ENCODE measurements at places on chromosomes 12 and 14. TPM values are rescaled to one million over a fixed set of nuclear protein-coding genes. Genes with fewer than 3 reads are reported as not detected.

The ANKS1B gene
- 37.7 TPM for total RNA-seq

The GPR68 gene
- total RNA-seq: 4.1 TPM

The NFE2 gene
- not detected for total RNA-seq

The MANSC1 gene
- 11.6 TPM for total RNA-seq

The CATSPERB gene
- total RNA-seq: 3.9 TPM

The NKX2-1 gene
- total RNA-seq: not detected

The FOXG1 gene
- total RNA-seq: not detected

The PLA2G1B gene
- not detected for total RNA-seq

The RTL1 gene
- not detected for total RNA-seq

The NGB gene
- total RNA-seq: not detected

The KRT75 gene
- total RNA-seq: not detected

The FLVCR2 gene
- total RNA-seq: 86.1 TPM

The TAS2R7 gene
- not detected for total RNA-seq

The LBHD2 gene
- total RNA-seq: not detected

The ERP29 gene
- 36.5 TPM for total RNA-seq

The P2RX7 gene
- total RNA-seq: 7.1 TPM

The KRT7 gene
- total RNA-seq: 8.5 TPM

The TPH2 gene
- total RNA-seq: not detected

The IFNG-AS1 gene
- total RNA-seq: not detected

The TMEM30B gene
- total RNA-seq: 15.6 TPM

The GRIP1 gene
- total RNA-seq: 3.0 TPM

The C1S gene
- 732 TPM for total RNA-seq

The SCNN1A gene
- total RNA-seq: 15.9 TPM

The HAL gene
- 0.20 TPM for total RNA-seq

The LMO3 gene
- 20.1 TPM for total RNA-seq

The LHX5 gene
- not detected for total RNA-seq

The RHOJ gene
- total RNA-seq: 20.7 TPM

The GLI1 gene
- 48.8 TPM for total RNA-seq

The SP1 gene
- 45.3 TPM for total RNA-seq

The ATP5MC2 gene
- total RNA-seq: 223 TPM

The TAPBPL gene
- 21.9 TPM for total RNA-seq

All from tibial nerve (tissue), 4 donors.